ENCODE measurements at places on chromosomes 1 and 21. TPM values are rescaled to one million over a fixed set of nuclear protein-coding genes. Genes with fewer than 3 reads are reported as not detected.

NTMT2 gene
- not detected for total RNA-seq

KRTAP11-1 gene
- not detected for total RNA-seq

SLAMF8 gene
- not detected for total RNA-seq

VANGL1 gene
- 19.8 TPM for total RNA-seq

PLEKHA6 gene
- total RNA-seq, result 1.5 TPM

LIN28A gene
- total RNA-seq, result not detected

IFI44L gene
- total RNA-seq, result 0.26 TPM

GIPC2 gene
- total RNA-seq, result 31.9 TPM

GPR89A gene
- total RNA-seq, result 17.5 TPM

OR10R2 gene
- not detected for total RNA-seq

SLC1A7 gene
- not detected for total RNA-seq

KIF26B gene
- 3.8 TPM for total RNA-seq

FBXO28 gene
- 92.0 TPM for total RNA-seq

PGLYRP4 gene
- not detected for total RNA-seq

TARDBP gene
- total RNA-seq, result 93.4 TPM

CFH gene
- total RNA-seq, result 6.5 TPM

IGSF5 gene
- total RNA-seq, result not detected

HSD11B1 gene
- not detected for total RNA-seq

KRTAP19-1 gene
- not detected for total RNA-seq

G0S2 gene
- total RNA-seq, result 1.2 TPM

ADCY10 gene
- under 0.01 TPM for total RNA-seq

OR6N1 gene
- total RNA-seq, result not detected

BTBD19 gene
- total RNA-seq, result 3.3 TPM

NPR1 gene
- total RNA-seq, result 50.6 TPM

CR1L gene
- total RNA-seq, result not detected

GCSAML gene
- not detected for total RNA-seq

FCRL5 gene
- total RNA-seq, result not detected

GBP2 gene
- total RNA-seq, result 56.0 TPM

HENMT1 gene
- 2.4 TPM for total RNA-seq

SHC1 gene
- total RNA-seq, result 297 TPM

DONSON gene
- 8.7 TPM for total RNA-seq

TRIM17 gene
- total RNA-seq, result not detected

C1orf74 gene
- total RNA-seq, result 1.9 TPM

KRTAP21-1 gene
- not detected for total RNA-seq

HES3 gene
- not detected for total RNA-seq

SPRR2G gene
- not detected for total RNA-seq

FMO3 gene
- under 0.01 TPM for total RNA-seq

Data from dermis microvascular lymphatic vessel endothelial cell (primary cell).